ENCODE measurements at places on chromosomes 12 and 14.

DNA sequence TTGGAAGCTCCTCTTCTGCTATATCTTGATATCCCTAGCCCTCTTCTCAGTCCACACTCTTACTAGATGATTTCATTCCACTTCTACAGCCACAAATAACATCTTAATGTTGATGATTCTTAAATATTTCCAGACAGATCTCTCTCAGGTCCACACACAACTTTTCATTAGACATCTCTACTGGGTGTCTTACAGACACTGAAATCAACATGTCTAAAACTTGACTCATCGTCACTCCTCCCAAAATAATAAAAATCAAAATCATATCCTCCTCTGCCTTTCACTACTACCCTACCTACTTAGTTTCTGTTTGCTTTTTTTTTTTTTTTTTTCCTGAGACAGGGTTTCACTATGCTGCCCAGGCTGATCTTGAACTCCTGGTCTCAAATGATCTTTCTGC is 11.9 kb downstream of the PRDM4 start:
- no peak overlapping the region for H3K4me3 ChIP-seq
- peaks cover 33% of the 10 kb centered on the region for H3K4me1 ChIP-seq
- no peak overlapping the region for H3K27ac ChIP-seq
- no peaks in the 10 kb centered on the region for H3K27me3 ChIP-seq

GRCh38 chr14:26765301-26765700 is 167.5 kb upstream of the NOVA1 start:
- H3K4me3 ChIP-seq, result no peak overlapping the region
- no peak for DNase-seq
- no peak overlapping the region for H3K27ac ChIP-seq
- H3K27me3 ChIP-seq, result no peaks in the 10 kb centered on the region

DNA sequence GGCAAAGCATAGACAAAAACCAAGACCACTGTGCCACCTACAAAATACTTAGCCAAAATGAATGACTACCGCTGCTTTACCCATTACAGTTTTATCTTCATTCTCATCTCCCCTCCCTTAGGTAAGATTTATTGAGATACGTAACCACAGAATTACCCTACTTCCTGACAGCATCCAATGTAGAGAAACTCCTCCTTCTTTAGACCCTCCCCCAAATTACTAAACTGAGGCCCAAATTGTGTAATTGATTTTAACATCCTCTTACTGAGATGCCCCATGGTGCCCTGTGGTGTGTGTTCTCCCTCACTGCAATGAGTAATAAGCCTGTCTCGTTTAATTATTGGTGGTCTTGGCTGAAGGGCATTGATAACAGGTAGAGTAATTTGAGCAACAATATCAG is 19.1 kb downstream of the VRK1 start:
- no peak overlapping the region for H3K4me3 ChIP-seq
- H3K4me1 ChIP-seq, result peaks cover 5% of the 10 kb centered on the region
- H3K27me3 ChIP-seq, result no peaks in the 10 kb centered on the region

GRCh38 chr12:71300772-71301675 is 138.6 kb upstream of the LGR5 start:
- no peaks in the 10 kb centered on the region for H3K36me3 ChIP-seq
- no peaks in the 10 kb centered on the region for H3K4me1 ChIP-seq
- H3K4me3 ChIP-seq, result no peak overlapping the region
- H3K27ac ChIP-seq, result no peak overlapping the region

- no peaks in the 10 kb centered on the region for H3K27me3 ChIP-seq
- DNase-seq, result no peak
- H3K36me3 ChIP-seq, result no peaks in the 10 kb centered on the region
Observed at GRCh38 chr14:74442757-74443156, 16.7 kb upstream of the SYNDIG1L start.

GRCh38 chr12:2752676-2753371 is 41.9 kb upstream of the FKBP4 start:
- no peak overlapping the region for H3K27ac ChIP-seq
- H3K4me3 ChIP-seq, result no peak overlapping the region
- H3K27me3 ChIP-seq, result peaks cover 73% of the 10 kb centered on the region
- peak; percentile 86 for DNase-seq
